ENCODE measurements at places on chromosomes 7 and 10.

GRCh38 chr10:71893920-71894319 is 42.9 kb upstream of the PSAP start:
- DNase-seq, result no peak

GRCh38 chr10:72834183-72834825 is 59.2 kb upstream of the OIT3 start:
- peak; percentile 72 for DNase-seq

DNA sequence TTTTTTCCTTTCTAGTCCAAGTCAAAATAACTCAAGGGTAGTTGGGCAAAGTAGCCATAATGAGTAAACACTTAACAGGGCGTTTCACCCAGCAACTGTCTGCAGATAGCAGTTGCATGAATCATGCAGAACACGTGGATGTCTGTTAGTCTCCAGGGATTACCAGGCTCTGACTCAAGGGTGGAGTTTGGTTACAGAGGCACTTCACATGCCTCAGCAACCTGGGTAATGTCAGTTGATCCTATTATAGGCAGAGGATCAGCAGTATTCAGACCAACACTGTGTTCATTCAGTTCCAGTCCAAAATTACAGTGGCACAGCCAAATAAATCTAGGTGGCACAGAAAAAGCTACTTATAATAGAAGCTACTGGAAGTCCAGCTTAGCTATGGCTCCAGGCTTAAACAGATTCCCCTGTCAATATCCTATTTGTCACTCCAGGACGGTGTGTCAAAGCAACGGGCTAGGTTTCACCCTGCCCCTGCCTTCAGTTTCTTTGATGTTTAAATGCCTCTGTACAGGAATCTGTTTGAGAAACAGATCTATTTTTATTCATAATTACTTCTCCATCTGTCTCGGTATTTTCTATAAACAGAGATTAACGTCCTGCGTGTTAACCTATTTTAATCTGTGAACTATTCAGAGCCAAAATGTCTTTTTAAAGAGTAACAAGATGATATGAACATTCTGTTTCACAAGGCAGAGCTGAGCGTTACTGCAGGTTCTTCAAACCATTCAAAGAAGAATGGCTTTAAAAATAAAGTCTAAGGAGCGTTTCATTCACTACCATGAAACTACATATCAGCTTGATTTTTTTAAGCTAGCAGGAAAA is 162.6 kb upstream of the AKR1E2 start:
- peak; percentile 70 for DNase-seq

GRCh38 chr10:71191551-71192076 is 20.8 kb upstream of the UNC5B start:
- no peak for DNase-seq

- no peak for DNase-seq
Measured at GRCh38 chr10:20486791-20487190, 410.3 kb downstream of the NEBL start.

- peak; percentile 54 for DNase-seq
Measured at GRCh38 chr10:32123021-32123420, 66.8 kb upstream of the KIF5B start.

GRCh38 chr7:99842926-99843325 is 15.1 kb downstream of the CYP3A43 start:
- no peak for DNase-seq

DNA sequence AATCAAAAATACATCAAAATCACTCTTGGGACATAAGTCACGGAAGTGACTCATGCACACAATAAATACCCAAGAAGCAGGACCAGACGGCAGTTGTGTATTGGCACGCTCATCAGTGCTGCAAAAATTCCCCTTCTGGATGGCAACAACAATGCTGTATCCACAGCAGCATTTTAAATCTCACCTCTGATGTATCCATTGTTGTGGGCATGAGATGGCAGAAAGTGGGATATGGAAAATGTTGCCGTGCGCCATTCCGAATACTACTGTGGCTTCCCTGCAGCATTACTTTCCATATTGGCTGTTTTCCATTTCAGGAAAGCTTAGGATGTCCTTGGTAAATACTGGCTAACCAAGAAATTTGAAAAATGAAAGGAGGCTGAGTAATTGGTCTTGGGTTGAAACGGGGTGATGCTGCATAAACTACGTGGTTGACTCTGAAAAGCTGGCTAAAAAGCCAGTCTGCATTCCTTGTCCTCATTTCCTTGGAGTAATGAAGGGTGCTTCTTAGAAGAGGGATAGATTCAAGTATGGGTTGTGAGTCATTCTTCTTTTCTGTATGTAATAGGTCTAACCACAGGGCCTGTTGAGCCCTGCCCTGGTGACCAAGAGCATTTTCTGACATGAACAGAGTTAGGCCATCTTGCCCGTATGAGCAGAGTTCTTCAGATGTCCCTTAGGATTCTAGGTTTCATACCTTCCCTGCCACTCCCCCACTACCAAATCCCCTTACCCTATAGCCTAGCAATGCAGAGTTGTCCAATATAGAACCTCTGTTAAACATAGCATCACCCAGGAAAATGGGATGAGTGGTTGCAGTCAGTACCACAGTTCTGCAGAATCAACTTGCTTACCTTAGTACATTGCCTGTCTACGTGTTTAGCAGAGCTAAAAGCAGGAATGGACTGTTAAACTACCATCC is 36.3 kb upstream of the TOMM7 start:
- DNase-seq, result no peak

- DNase-seq, result no peak
Measured at GRCh38 chr7:27105301-27106031, 3.0 kb upstream of the HOXA2 start.

- peak; percentile 37 for DNase-seq
Measured at GRCh38 chr10:4086131-4086898, 301.3 kb upstream of the KLF6 start.

GRCh38 chr7:96827701-96828100 is 118.1 kb upstream of the SEM1 start:
- DNase-seq, result no peak

DNA sequence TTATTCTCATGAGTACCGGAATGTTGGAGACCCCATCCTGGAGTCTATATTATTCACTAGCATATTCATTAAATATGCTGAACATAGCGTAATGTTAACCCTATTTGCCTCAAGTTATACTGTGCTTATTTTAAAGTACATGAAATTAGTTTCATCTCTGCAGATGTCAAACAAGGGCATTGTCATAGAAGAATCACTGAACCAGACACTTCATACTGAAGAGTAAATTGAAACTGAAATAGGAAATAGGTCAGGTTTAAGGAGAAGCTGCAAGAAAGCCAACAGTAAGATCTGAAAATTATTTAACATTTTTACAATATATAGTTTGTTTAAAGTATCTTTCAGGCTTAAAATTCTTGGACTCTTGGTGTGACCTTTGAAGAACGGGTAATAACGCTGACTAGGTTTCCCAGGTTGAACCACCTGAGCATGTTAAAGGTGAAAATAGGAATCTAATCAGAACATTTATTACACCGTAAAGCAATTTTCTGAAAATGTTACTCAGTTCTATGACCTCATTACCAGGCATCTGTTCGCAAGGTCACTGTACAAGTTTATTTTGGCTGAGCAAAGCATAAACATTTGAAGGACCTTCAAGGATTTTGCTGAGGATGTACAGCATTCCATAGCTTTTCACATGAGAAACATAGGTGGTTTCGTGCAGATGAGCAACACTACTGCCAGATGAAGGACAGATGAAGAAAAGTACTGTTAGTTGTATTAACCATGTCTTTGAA is 82.7 kb downstream of the REEP3 start:
- DNase-seq, result no peak

GRCh38 chr7:32661929-32662328 is 166.6 kb downstream of the AVL9 start:
- DNase-seq, result no peak

- DNase-seq, result no peak
Measured at GRCh38 chr10:116198676-116199035, 74.3 kb downstream of the GFRA1 start.

DNA sequence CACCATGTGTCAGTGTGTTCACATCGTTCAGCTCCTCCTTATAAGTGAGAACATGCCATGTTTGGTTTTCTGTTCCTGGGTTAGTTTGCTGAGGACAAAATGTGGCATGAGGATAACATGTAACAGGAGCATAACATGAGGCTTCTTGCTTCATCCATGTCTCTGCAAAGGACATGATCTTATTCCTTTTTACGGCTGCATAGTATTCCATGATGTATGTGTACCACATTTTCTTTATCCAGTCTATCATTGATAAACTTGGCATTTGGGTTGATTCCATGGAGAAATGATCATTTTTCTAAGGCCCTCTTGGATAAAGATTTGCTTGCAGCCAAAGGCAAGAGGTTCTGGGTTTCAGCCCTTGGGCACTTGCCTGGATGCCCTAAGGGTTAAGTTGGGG is 128.5 kb upstream of the ZEB1 start:
- no peak for DNase-seq

DNA sequence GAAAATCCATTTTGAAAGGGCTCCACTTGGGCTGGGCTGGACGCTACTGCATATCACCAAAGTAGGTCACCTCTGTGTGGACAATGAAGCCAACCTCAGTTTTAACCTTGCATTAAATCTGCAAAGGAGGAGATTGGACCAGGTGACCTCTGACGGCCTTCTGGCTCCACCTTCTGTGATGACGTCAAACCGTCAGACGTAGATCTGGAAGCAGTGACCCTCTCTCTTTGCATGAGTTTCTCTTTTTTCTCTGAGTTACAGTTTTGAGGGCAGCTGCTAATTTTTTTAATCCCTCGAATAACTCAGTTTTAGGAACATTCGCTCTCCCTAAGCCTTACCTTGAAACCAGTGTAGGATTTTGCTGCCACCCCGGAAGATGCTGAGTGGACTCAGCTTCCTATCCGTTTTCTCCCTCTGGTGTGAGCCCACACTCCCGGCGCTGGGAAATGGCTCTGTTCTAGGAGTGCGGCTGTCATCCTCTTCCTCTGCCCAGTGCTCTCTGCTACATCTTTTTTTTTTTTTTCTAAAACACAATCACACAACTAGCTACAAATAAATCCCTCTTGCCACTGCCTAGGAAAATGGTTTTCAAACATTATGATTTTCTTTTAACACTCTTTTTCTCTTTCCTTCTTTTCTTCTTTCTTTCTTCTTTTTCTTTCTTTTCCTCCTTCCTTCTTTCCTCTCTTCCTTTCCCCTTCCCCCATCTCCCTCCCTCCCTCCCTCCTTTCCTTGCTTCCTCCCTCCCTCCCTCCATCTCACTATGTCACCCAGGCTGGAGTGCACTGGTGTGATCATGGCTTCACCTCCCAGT is 27.7 kb upstream of the NMT2 start:
- no peak for DNase-seq

DNA sequence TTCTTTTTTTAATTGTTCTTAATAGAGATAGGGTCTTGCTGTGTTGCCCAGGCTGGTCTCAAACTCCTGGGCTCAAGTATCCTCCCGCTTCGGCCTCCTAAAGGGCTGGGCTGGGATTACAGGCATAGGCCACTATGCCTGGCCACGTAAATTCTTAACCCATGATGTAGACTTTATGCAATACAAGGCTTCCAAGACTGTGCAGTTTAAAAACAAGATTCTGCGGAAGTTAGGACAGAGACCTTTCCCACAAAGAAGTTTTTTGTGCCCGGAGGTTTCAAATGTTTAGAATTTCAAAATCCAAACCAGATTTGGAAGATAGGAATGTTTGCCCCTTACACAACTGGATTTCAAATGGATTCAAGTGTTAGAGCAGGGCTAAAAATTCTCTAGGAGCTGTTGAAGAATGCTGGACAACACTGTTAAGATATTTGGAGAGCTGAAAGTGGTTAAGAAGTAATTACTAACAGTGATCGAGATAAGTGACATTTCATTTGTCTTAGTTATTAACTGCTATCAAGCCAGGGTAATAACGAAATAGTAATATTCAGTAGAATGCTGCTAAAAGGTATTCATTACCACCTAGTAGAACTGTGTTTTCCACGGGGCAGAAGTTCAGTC is 7.4 kb downstream of the APBB1IP start:
- DNase-seq, result no peak

DNA sequence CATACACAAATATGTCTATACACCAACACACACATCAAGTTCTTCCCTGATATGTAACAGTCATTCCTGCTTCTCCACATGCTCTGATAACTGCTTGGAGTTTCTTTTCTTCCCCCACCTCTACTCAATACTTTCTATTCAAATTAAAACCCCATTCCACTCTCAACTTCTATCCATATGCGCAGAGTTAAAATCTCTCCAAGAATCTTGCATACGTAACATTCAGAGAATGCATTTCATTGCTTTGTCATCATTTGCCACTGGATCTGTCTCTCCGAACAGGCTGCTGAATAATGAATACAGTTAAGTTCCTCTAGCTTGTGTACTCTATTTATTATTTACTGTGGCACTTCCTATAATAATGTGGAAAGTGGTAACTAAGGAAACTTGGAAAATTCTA is 68.8 kb downstream of the DGKB start:
- no peak for DNase-seq

DNA sequence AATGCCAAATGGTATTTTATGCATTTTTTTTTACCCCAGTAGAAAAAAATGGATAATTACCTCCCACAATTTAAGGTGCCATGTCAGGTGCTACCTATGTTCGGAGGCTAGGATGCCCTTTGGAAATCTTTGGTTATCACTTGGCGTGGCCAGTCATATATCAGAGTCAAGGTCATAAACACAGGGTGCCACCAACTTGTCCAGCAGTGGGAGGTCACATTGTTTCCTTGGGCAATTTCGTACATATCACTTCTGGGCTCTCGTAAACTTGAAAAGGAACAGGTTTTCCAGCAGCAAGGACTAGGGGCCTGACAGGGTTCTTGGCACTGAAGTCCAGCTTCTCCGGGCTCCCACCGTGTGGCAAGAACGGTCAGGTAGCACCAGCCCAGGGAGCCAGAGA is 48.0 kb upstream of the BHLHA15 start:
- DNase-seq, result no peak

DNA sequence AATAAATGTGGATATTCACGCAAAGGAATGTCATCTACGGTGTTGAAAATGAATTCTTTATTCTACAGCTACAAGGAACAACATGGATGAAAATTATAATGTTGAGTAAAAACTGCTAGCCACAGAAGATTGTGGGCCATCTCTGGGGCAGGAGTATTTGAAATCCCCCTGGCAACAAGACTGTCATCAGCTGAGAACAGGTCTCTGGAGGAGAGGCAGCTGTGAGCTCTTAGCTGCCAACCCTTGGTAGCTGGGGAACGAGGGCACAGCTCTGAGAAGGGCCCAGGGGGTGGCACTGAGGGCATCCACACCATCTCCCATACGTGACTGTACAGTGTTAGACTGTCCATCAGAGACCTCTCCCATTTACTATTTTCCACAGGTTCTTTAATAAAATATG is 340.1 kb upstream of the MGMT start:
- DNase-seq, result no peak

GRCh38 chr10:44958898-44959246 is 730 bp upstream of the RASSF4 start:
- no peak for DNase-seq

DNA sequence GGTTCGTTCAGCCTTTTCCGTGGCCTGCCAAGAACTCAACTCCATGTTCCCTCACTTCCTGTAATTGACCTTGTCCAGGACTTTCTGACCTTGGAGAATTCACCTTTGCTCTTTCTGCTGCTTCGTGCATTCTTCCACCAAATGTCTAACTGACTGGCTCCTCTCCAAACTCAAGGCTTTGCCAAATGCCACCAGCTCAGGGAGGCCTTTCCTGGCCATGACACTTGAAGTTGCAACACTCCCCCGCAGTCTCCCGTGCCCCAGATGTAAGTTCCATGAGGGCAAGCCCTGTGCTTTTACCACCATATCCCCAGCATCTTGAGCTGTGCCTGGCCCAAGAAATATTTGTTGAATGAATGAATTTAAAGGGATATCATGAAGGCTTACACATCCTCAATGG is 238.4 kb downstream of the ARHGAP21 start:
- DNase-seq, result no peak
